Myocyte (in vitro differentiated cells): ENCODE measurements at places on chromosomes 7 and 10. TPM values are rescaled to one million over a fixed set of nuclear protein-coding genes. Genes with fewer than 3 reads are reported as not detected.

Gene NACAD
- total RNA-seq: 1.2 and 1.6 TPM in 2 replicates

Gene CALHM3
- total RNA-seq: not detected in 2 replicates

Gene CYP17A1
- total RNA-seq: not detected in 2 replicates

Gene HOXA5
- total RNA-seq: 5.7 and 8.8 TPM in 2 replicates

Gene DNAH11
- total RNA-seq: 0.05 and 0.13 TPM in 2 replicates

Gene NEBL
- 0.03 TPM in 1 of 2 replicates, not detected in the other for total RNA-seq

Gene ASAH2
- total RNA-seq: 0.99 and 2.4 TPM in 2 replicates

Gene UPK3B
- total RNA-seq: 0.24 and 0.68 TPM in 2 replicates

Gene THSD7A
- not detected in 2 replicates for total RNA-seq

Gene HOXA10
- total RNA-seq: 14.6 and 15.1 TPM in 2 replicates

Gene BMPER
- 1.3 and 3.1 TPM in 2 replicates for total RNA-seq

Gene DPYSL4
- 21.0 and 22.3 TPM in 2 replicates for total RNA-seq

Gene FGL2
- 7.5 and 9.1 TPM in 2 replicates for total RNA-seq

Gene CLRN3
- not detected in 2 replicates for total RNA-seq

Gene NME8
- total RNA-seq: not detected in 2 replicates

Gene XRCC2
- total RNA-seq: 0.62 and 0.88 TPM in 2 replicates

Gene TFEC
- total RNA-seq: 0.26 TPM in 1 of 2 replicates, not detected in the other

Gene HABP2
- total RNA-seq: not detected in 2 replicates

Gene HOXA4
- 5.0 and 6.7 TPM in 2 replicates for total RNA-seq

Gene SFMBT2
- 0.05 and 0.08 TPM in 2 replicates for total RNA-seq

Gene ADCY1
- total RNA-seq: 0.40 and 0.62 TPM in 2 replicates

Gene NKX1-2
- total RNA-seq: not detected in 2 replicates

Gene INMT
- total RNA-seq: 3.7 and 5.4 TPM in 2 replicates

Gene CAV2
- 89.0 and 131 TPM in 2 replicates for total RNA-seq

Gene CYP2C18
- 0.16 TPM in 1 of 2 replicates, not detected in the other for total RNA-seq

Gene SEMA4G
- total RNA-seq: 0.72 and 2.5 TPM in 2 replicates

Gene NXPH1
- total RNA-seq: 0.13 and 0.36 TPM in 2 replicates

Gene UBE2D4
- 63.4 and 70.0 TPM in 2 replicates for total RNA-seq

Gene PSMA2
- 145 and 162 TPM in 2 replicates for total RNA-seq

Gene SKIDA1
- total RNA-seq: 0.26 and 0.37 TPM in 2 replicates
